ENCODE measurements at places on chromosomes 5 and 9.

DNA sequence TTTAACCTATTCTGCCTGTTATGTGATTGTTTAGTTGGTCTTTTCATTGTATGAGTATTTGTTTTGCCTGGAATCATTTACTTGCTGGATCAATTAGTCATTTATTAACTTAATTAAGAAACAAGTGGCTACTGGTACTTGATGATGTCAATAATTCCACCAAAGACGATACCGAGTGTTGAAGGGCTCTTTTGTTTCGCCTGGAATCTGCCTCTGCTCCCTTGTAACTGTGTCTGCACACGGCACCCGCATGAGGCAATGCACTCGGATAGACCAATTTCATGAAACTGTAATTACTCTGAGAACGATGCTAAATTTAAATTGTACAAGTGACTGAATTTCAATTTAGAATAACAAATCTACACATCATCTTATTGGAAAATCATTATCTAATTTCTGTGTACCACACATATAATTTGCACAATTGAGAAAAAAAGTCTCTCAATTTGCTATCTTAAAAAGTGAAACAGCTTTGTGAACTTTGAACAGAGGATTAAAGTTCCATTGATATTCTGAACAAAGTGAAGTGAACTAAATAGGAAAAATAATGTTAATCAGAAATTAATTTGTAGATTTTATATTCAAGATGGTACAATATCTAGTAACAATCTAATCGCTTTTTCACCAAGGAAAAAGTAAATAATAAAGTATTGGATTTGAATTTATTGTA lies 143.2 kb downstream of the CTNND2 start:
- no peak for DNase-seq

GRCh38 chr9:102587281-102587680 lies 407.9 kb upstream of the CYLC2 start:
- DNase-seq: no peak

DNA sequence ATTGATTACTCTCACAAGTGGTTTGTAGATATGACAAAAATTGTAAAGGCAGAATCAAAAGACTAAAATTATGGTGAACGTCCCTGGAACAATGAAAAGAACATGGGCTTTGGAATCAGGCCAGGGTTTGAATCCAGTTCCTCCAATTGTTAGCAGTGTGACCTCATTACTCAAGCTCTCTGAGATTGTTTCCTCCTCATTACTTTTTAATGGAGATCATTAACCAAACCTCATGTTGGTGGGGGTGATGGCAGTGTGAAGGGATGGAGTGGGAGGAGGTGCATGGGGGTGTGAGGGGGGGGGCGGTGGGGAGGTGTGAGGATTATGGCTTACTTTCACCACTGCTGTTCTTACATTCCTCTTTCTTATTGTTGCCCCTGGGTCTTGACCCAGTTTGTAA lies 44.1 kb upstream of the FOXE1 start:
- DNase-seq: no peak

GRCh38 chr9:71487061-71487460 lies 281.3 kb downstream of the CEMIP2 start:
- DNase-seq: no peak

GRCh38 chr5:139078345-139078744 lies 119.8 kb downstream of the SIL1 start:
- no peak for DNase-seq

GRCh38 chr5:148873690-148874485 lies 47.5 kb downstream of the ADRB2 start:
- DNase-seq: no peak

DNA sequence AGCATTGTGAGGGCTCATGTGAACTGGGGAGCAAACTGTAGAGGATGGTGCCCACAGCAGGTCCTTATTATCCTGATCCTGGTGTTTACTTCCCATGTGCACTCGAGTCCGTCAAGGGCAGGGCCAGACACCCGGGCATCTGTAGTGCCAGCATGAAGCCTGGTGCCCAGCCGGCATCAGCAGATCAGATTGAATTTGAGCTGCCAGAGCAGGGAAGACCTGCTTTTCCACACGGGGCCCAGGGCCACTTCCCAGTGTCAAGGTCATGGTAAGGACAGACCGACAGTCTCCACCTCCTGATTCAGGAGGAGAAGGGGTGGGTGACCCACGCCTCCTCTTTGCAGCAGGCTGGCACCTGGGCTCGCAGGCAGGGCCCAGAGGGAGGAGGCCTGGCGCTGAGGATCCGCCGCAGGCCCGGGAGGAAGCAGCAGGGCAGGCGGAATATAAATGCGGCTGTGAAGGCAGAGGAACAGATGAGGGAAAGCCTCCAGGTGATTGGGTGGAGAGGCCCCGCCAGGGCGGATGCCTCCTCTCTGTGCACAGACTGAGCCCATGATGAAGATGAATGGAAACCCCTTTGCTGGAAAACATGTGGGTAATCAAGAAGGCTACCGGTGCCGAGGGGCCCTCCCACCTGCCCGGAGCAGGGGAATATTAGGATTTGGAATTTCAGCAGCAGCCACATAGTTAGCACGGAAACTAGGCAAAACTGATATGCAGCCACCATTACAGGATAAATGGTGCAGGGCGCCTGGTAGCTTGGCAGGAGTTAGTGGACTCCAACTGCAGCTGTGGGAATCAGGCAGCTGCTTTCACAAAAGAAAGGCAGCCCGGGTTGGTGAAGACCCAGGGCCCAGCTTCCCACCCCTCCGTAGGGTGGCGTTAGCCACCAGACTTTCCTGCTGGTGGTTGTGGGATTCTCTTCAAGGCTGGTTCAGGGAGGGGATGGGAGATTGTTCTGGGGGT lies 114.9 kb downstream of the GAPVD1 start:
- no peak for DNase-seq

DNA sequence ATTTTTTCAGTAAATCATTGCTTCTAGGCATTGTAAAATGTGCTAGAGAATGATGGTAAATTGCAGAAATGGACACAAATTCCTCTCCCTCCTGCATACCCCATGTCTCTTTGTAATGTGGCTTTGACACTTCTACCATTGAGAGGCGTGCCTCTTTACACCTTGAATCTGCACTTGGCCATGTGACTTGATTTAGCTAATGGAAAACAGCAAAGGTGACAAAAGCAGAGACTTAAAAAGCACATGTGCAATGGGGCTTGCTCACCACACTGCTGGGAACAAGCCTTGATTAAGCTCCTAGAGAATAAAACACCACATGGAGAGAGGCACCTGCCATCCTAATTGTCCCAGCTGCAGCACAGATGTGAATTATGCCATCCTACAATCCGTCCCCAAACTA lies 69.9 kb upstream of the NAA35 start:
- no peak for DNase-seq

GRCh38 chr9:93149361-93149760 lies 15.3 kb upstream of the NINJ1 start:
- DNase-seq: no peak

- no peak for DNase-seq
Observed at GRCh38 chr9:122116448-122117173, 23.5 kb upstream of the TTLL11 start.

DNA sequence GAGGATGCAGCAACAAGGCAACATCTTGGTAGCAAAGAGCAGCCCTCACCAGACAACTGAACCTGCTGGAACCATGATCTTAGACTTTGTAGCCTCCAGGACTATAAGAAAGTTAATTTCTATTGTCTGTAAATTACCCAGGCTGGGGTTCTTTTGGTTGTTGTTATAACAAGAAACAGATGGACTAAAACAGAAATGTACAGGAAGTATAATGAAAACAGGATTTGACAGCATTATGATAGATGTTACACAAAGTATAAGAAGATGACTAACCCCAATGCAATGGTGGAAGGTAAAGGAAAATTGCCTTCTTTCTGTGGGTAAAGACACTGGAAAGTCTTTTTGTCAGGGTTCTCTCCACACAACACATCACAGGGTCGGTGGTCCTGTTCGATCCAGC lies 204.2 kb downstream of the SGCD start:
- no peak for DNase-seq

DNA sequence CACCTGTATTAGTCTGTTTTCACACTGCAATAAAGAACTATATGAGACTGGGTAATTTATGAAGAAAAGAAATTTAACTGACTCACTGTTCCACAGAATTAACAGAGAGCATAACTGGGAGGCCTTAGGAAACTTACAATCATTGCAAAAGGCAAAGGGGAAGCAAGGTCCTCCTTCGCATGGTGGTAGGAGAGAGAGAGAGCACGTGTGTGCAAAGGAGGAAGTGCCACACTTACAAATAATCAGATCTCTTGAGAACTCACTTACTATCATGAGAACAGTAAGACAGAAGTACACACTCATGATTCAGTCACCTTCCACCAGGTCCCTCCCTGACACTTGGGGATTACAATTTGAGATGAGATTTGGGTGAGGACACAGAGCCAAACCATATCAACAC lies 258.7 kb downstream of the TRIM32 start:
- no peak for DNase-seq

- DNase-seq: no peak
Observed at GRCh38 chr5:154278908-154279307, 88.4 kb downstream of the GALNT10 start.

DNA sequence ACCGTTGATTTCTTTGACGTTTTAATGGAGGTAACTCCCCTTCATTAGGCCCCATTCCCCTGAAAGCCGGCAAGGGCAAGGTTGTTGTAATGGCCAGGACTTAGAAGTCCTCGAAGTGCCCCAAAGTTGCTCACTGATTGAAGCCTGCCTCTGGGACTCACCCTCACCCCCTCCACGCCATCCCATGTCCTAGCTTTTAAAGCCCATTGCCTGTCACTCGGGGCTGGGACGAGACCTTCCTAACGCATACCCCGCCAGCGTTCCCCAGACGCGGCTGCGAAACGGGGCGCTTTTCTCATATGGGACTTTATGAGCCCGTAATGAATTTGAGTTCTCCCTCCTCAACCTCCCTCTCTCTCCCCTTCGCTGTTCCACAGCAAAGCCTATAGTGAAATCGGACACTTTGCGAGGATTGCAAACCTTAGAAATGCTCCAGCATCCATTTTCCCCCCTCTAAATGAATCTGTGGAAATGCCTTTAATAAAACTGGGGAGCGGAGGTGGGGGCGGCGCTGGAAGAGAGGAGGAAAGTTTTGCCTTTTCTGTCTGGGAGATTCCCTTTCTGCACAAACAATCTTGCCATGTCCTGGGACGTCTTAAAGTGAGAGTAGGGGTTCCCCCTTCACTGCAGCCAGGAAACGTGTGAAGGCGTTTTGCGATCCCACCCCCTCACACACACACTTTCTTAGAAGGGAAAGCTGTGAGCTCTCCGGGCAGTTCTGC lies 1.5 kb downstream of the PAPPA start:
- no peak for DNase-seq

DNA sequence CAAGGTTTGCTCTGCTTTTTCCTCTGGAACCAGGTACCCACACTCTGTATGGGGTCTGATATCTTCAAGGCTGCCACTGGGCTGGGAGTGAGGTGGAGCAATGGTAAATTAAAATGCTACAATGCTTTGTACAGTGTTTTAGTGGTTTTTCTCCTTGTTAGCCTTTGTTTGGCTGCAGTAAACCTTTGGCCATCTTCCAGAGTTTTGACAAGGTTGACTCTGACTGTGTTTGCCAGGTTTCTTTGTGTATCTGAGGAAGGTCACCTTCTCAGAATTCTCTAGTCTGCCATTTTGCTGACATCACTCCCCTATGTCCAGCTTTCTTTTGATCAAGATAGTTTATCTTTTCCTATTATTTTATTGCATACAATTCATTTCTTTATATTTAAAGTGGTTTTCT lies 11.2 kb downstream of the SPATA31D1 start:
- no peak for DNase-seq

DNA sequence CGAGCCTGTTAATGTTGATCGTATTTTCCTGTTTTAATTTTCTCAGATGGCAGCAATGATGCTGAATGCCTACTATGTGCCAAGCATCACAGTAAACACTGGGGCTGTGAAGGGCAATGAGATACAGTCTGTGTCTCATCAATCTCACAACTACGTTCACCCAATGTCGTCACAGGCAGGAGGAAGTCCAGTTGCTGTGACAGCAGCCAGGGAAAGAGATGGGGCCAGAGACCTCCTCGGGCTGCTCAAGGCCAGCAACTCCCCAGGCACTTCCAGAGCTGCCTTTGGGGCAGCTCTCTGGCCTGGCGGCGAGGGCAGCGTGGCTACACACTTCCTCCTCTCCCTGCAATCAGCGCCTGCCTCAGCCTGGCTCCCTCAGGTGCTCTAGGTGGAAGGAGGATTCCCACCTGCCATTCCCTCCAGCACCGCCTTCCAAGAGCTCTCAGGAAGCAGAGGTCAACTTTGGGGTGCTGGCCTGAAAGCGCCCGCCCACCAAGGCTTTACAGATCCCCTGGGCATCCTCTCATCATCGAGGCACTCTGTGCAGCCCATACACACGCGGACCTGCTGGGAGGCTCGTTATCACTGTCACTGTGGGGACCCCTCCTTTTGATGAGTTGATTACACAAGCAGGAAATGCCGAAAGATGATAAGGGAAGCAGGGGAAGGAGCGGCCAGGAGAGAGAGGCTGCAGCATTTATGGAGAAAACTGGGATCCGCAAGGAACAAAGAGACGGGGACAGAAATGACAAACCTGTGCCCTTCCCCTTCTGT lies 159.2 kb downstream of the ZDHHC21 start:
- DNase-seq: no peak

GRCh38 chr5:76401801-76402250 lies 1.3 kb upstream of the IQGAP2 start:
- no peak for DNase-seq

GRCh38 chr9:34717996-34718614 lies 8.2 kb upstream of the CCL21 start:
- DNase-seq: no peak

GRCh38 chr5:98454904-98455303 lies 318.6 kb upstream of the RGMB start:
- no peak for DNase-seq

DNA sequence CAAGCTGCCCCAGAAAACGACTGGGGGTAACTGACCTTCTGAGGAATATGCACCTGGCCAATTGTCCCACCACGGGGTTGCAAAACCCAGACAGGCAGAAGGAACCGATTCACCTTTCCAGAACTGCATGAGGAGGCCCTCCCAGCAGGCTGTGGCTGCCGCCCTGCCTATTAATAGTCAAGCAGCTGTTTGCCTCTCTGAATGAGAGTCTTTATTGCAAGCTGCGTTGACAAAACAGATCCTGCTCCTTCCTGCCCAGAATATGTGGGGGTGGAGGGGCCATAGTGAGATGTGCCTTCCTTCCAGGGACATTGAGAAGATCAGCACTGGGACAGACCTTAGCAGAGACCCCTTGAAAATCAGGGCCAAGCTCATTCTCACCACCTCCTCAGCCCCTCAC lies 18.3 kb upstream of the TCOF1 start:
- no peak for DNase-seq

DNA sequence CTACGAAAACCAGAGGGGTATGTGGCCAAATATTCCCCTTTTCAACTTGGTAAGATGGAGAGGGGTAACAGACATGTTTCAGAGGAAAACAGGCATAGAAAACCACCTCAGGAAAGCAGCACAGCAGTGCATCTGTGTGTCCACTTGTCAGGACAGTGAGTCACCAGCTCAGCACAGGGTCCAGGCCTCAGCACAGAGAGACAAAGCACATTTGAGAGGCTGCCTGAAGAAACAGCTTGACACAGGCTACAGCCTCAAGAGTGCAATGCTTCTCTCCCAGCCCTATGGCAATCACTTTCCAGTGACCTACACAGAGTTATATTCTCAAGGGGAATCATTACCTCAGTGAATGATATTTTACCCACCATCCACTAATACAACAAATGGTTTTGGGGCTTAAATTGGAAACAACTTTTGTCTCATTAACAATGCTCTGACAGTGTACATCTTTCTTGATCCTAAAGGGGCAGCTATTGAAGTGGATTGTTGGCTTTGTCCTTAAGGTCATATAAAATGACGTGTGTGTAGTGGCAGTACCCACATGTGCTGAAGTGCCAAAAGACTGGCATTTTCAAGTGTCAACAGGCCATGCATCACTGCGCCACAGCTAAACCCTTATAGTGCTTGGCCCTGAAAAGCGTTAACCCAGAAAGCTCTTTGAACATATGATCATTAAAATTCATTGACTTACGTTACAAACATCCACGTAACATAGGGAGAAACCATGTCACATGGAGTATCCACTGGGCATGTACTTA lies 46.4 kb downstream of the ERMP1 start:
- no peak for DNase-seq
